ENCODE measurements at places on chromosomes 5 and 9.

- DNase-seq: peak; percentile 44
Observed at GRCh38 chr5:75052192-75053053, at the start of gene GCNT4. GCNT4 (minus strand) TSS chr5:75052558; CDS start chr5:75030037, 22,521 bp downstream.

- no peak for DNase-seq
Observed at GRCh38 chr5:16500024-16500423, 34.4 kb upstream of the ZNF622 start.

DNA sequence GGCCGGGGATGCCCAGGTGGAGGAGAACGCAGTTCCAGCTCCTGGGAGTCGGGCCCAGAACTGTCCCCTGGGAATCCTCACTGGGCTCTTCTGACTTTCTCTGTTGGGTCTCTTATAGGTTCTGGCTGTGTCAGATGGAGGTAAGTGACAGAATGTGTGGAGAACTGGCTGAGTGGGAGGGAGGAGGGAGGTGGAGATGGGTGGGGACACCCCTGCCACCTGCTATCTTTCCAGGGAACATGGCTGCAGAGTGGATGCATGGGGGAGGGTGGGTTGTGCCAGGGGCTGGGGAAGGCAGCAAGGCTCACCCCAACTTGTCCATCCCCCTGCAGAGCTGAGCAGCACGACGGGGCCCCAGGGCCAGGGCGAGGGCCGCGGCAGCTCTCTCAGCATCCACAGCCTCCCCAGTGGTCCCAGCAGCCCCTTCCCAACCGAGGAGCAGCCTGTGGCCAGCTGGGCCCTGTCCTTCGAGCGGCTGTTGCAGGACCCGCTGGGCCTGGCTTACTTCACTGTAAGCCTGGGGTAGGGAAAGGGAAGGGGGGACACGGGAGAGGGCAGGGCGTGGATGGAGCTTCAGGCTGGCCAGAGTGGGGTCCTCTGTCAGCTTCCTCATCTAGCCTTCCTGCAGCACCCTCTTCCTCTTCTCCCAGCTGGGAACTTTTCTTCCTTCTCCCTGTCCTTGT lies 8.3 kb downstream of the RGS14 start:
- DNase-seq: no peak

DNA sequence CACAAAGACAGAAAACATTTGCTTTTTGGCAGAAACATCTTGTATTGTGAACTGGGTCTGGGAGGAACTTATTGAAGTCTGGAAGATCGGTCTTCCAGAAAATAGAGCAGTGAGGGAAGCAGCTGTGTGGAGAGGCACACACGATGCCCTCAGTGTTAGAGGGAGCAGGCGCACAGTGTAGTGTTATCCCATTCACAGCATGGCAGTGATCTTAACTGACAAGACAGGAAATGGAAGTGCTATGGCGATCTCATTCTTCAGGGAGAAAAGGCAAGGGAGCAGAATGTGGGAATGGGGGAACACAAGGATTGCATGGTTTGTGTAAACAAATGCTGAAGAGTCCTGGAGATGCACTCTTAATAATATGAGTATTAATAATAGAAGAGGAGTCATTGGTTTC lies 161.0 kb downstream of the PBX3 start:
- DNase-seq: no peak

GRCh38 chr9:33852216-33852826 lies 35.4 kb downstream of the UBE2R2 start:
- DNase-seq: peak; percentile 38

DNA sequence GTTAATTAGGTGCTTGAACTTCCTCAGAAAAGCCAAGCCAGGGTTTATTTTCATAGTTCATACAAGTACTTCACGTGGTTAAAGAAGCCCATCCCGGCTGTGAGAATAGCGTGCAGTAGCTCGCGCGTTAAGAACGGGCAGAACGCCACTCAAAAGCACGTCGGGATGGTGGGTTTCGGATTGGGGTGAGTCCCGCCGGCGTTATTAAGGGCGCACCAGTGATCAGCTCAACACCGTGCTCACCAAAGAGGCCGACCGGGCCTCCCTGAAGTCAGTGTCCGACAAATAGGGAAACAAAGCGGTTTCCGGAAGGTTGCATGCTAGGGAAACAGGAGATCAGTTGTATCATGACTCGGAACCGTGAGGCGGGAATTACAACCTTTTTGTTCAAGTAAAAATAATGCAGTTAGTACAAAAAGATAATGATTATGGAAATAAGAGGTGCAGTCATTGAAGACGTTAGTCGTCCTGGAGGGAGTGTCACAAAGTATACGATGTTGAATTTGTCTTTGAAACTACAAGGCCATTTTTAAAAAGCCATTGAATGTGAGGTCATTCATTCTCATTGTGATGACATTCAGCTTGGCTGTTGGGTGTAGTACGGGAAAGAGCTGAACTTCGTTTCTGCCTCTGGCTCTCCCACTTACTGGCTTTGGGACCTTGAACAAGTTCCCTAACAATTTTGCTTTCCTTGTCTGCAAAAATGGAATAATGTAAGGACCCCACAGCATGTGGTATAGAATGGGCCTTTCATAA lies 992 bp downstream of the SETD9 start:
- peak; percentile 83 for DNase-seq

- DNase-seq: peak; percentile 32
Observed at GRCh38 chr5:119453040-119453373, 710 bp downstream of the HSD17B4 start.

DNA sequence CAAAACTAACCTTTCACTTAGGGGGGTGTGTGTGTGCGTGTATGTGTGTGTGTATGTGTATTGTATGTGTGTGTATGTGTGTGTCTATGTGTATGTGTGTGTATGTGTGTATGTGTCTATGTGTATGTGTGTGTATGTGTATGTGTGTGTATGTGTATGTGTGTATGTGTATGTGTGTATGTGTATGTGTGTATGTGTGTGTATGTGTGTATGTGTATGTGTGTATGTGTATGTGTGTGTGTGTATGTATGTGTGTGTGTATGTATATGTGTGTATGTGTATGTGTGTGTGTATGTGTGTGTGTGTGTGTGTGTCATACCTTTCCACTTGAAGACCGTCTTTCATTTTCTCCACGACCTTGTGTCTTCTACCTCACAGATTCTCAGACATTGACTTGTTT lies 20.8 kb upstream of the FLT4 start:
- no peak for DNase-seq

- DNase-seq: peak; percentile 93
Observed at GRCh38 chr9:103804077-103804735, 289.9 kb upstream of the SMC2 start.

- DNase-seq: peak; percentile 65
Observed at GRCh38 chr9:109411798-109412352, 86.2 kb downstream of the PTPN3 start.

- no peak for DNase-seq
Observed at GRCh38 chr5:146419696-146420095, 27.4 kb upstream of the TCERG1 start.

GRCh38 chr5:59565551-59565950 lies 328.0 kb downstream of the PDE4D start:
- no peak for DNase-seq

- DNase-seq: no peak
Observed at GRCh38 chr9:81604306-81605169, 84.8 kb downstream of the TLE1 start.

DNA sequence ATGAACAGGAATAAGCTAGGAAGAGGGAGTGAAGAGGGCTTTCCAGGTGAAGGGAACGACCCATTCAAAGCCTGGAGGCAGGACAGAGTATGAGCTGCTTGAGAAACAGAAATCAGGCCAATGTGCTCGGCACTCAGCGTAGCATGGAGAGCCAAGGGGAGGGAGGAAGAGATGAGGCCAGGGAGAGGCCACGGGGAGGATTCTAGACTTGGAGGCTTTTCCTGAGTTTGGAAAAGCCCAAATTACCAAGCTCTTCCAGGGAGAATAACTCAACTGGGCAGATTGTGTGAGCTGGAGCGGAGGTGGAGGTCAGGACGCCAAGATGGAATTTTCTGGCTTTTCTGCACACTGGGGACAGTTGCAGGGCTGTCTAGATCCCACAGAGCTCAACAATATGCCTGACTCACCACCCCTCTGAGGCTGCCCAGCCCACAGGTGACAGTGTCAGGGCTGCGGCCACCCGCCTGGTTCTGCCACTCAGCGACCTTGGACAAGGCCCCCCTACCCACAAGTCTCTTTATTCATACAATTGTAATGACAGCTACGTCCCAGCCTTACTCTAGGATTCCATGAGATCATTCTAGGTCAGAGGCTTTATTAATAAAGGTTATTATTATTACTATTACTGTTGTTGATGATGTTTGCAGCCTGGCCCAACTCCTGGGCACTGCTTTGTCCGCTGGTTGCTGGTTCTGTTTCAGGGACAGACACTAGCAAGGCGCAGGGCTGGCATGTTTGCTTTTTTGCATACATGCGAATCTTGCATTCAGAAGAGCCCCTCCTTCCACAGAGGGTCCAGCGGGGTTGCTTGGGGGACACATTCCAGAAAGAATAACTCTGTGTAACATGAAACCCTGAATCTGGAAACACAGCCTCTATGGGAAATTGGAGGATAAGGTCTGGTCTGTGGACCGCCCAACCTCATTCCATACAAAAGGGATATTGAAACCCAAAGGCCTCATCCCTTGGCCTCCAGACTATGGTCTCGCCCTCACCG lies 9.4 kb upstream of the LMX1B start:
- no peak for DNase-seq

GRCh38 chr9:138042146-138042545 lies 164.6 kb downstream of the CACNA1B start:
- no peak for DNase-seq

DNA sequence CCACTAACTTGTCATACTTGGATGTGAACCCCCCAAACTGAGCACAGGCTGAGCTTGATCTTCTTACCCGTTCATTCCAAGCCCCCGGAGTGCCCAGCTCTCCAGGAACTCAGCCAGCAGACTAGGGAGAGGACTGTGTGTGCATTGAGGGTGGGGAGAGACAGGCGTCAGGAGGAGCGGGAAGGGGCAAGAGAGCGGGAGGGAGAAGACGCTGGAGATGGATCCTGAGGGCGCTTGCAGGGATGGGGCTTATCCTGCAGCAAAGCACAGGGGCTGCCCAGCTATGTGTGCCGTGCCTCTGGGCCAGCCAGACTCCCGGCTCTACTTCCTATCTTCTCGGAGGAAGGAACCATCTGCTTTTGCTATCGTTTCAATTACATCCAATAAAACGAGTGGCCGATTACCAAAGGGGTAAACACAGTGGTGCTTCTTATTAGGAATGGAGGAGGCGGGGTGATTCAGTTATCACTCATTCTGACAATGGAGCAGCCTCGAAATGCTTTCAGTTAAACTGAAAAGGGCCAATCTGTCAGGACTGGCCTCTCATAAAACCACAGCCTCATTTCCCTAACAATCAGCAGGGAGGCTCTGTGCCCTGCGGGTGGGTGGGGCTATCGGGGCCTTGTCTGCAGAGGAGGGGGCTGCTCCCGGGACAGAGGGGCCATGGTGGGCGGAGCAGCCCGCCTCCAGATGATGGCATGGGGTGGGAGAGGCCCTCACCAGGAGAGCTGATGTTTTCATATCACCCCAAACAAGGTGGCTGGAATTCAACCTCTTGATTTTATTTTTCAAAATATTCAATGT lies 168.2 kb downstream of the DAB2IP start:
- peak; percentile 26 for DNase-seq

- DNase-seq: peak; percentile 75
Observed at GRCh38 chr5:75335952-75336614, 937 bp upstream of the HMGCR start.

DNA sequence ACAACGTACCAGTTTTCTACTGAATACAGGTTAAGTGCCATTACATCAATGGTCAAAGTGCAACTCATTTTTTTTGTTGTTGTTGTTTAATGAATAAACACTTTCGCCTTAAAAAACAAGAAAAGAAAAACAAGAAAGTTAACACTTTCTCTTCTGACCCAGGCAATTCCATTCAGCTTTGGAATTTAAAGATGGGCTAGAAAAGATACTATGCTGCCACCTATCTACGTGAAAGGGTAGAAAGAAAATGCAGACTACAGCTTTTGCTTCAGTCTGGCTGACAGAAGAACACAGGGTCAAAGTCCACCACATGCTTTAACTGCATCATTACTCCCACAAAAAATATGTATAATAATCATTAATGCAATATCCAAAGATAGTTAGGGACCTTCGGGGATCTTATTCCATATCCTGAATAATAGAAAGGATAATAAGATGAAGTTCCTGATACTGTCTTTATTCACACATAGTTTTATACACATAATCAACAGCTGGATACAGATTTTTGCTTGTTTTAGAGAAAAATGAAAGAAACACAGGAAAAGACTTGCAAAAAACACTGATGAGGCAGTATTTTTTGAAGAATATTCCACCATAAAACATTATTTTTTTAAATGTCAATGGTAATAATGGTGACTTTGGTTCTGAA lies 40.4 kb downstream of the ZDHHC21 start:
- DNase-seq: peak; percentile 28
